Bone marrow (tissue), 2 donors: ENCODE measurements at places on chromosomes 16 and 17.

DNA sequence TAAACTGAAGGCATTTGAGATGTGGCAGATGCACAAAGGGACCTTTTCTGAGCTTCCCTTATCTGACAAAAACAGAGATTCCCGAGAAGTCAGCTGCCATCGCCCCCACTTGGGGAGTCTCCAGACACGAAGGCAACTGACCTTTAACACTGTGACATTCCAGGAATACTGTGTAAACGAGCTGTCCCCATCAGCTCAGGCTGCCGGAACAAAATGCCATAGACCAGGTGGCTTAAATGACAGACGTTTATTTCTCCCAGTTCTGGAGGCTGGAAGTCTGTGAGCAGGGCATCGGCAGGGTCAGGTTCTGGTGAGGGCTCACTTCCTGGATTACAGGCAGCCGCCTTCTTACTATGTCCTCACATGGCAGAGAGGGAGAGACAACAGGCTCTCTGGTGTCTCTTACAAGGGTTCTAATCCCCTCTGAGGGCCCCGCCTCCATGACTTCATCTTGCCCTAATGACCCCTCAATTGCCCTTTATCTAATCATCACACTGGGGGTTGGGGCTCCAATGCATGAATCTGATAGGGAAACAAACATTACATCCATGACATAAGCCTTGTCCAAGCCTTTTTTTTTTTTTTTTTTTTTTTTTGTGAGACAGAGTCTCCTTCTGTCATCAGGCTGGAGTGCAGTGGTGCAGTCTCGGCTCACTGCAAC is 178.5 kb upstream of the RPL38 start:
- no peak for DNase-seq

DNA sequence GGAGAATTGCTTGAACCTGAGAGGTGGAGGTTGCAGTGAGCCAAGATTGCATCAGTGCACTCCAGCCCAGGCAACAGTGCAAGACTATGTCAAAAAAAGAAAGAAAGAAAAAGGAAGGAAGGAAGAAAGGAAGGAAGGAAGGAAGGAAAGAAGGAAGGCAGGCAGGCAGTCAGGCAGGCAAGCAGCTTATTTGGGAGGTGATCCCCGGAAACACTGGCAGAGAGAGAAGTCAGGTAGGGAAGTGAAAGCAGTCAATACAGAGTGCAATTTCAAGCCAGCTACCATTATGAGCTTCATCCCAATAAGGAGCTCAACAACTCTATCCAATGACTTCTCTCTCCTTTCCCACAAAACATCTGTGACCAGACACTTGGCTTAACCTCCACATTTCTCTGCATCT is 83.0 kb upstream of the TBC1D3K start:
- DNase-seq: no peak

DNA sequence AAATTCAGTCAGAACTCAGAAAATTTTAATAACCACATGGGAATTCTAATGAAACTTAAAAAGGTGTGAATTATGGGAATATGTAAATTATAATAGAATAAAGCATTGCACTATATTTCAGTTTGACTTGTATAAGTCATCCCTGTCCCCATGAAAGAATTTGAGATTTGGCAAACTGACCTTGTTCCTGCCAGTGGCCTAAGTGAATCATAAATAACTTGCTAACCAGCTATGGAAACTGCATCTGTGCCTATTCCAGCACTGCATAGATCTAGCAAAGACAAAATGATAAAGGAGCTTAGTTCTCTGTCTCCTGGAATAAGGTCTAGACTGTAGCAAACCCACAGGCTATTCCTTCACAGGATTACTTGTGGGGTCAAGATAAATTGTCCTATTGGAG is 106.8 kb upstream of the NOG start:
- no peak for DNase-seq

DNA sequence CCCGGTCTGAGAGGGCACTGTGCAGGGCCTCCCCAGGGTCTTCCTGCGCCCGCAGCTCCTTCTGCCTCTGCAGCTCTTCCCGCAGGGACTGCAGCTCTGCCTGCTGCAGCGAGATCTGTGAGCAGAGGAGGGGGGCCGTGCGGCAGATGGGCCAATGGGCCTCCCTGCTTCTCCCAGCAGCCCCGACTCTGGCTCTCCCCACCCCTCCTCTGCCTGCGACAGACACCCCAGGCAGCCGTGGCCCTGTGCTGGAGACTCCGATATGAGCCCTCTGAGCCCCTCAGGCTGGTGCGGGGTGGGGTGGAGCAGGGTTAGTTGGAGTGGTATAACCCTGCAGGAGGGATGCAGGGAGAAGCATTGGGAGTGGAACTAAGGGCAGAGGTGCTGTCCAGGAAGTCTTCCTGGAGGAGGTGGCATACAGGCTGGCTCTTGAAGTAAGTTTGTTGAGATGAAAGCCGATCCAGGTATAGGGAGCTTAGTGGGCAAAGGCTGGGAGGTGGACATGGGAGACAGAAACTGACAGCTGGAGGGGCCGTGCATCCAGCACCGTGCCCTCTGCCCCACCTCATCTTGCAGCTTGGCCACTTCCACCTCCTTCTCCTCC is 5.0 kb downstream of the THOC6 start:
- DNase-seq: no peak

DNA sequence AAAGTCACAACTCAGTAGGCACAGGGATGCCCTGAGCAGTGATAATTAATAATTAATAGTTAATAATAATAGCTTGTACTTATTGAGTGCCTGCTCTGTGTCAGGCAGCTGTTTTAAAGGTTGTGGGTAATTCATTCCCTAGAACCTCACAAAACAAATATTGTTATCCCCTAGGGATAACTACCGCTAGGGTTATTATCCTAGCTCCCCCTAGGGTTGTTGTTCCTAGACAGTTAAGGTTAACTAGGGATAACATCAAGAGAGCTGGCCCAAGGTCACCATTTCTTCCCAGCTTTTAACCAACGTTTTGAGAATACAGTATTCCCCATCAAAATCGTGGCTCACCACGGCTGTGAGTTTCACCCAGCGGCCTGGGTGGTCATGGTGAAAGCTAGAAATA is 180.1 kb downstream of the PRKCB start:
- DNase-seq: no peak

DNA sequence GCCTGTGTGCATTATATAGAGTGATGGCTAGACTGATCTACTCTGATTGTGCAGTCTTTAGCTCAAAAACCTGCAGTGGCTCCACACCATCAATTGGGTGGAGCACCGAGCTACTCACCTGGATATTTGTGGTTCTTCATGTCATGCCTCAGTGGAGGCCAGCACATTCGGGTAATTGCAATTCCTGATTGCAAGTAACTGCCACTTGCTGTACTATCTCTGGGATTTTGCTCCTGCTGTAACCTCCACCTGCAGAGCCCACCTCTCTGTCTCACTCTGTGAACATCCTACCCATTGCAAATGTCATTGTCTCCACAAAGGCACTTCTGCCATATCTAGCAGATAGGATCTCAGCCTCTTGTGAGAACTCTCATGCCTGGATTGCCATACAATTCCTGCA is 1.7 kb upstream of the CCL1 start:
- no peak for DNase-seq

DNA sequence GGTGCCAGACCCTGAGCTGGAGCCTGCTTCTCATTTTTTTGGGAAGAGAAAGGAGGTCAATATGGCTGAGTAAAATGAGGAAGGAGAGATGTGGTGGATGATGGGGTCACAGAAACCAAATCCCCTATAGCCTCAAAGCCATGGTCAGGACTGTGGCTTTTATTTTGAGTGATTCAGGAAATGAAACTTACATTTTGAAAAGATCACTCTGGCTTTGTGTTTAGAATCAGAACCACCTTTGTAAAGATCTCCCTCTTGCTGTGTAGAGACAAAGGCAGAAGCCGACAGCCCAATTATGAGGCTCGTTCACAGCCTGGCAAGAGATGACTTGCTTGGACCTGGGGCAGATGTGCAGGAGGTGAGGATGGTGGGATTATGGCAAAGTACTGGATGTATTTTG is 121.6 kb upstream of the ANKFN1 start:
- DNase-seq: no peak

DNA sequence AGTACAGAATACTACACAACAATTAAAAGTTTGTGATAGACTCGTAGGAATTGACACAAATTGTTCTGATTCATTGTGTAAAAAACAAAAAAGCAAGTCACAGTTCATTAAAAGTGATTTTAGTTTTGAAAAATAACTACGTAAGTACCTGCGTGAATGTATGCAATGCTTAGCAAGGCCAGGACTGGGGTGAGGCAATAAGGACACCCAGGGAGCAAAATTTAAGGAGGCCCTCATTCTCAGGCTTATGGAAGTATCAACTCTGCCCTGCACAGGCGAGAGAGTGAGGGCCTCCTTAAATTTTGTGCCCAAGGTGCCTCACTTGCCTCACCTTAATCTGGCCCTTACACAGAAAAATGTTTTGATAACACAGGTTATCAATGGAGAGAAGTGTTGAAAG is 31.4 kb downstream of the NOG start:
- DNase-seq: no peak

DNA sequence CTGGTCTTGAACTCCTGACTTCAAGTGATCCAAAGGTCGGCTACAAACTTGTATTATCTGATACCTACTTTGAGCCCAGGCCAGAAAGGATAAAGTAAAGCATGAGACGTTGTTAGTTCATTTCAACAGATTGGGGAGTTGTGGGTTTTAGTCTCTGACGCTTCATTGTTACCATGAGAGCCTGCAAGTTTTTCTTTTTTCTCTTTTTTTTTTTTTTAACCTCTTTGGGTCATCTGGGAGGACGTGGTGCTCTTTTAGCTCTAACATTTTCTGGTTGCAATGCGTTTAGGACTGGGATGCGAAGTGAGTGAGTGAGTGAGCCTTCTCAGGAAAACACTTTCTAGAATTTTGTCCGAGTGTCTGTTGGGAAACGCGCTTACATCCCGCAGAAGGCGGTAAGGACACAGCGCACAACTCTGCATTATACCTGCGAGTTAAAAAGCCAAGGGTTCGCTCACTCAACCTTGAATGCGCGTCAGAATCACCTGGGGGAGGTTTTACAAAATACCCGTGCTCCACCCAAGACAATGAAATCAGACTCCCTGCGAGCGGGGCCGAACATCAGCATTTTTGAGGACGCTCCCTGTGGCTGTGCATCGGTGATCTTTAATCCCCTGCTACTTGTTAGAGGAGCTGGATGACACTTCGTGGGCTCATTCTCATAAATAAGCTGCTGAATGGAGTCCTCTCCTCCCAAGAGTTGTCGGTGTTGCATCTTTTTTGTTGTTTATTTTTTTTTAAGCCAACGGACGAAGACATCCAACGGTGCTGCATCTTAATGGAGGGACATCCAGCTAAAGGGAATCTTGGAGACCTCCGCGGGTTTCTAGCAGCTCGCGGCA is 629 bp upstream of the RNF135 start:
- no peak for DNase-seq

DNA sequence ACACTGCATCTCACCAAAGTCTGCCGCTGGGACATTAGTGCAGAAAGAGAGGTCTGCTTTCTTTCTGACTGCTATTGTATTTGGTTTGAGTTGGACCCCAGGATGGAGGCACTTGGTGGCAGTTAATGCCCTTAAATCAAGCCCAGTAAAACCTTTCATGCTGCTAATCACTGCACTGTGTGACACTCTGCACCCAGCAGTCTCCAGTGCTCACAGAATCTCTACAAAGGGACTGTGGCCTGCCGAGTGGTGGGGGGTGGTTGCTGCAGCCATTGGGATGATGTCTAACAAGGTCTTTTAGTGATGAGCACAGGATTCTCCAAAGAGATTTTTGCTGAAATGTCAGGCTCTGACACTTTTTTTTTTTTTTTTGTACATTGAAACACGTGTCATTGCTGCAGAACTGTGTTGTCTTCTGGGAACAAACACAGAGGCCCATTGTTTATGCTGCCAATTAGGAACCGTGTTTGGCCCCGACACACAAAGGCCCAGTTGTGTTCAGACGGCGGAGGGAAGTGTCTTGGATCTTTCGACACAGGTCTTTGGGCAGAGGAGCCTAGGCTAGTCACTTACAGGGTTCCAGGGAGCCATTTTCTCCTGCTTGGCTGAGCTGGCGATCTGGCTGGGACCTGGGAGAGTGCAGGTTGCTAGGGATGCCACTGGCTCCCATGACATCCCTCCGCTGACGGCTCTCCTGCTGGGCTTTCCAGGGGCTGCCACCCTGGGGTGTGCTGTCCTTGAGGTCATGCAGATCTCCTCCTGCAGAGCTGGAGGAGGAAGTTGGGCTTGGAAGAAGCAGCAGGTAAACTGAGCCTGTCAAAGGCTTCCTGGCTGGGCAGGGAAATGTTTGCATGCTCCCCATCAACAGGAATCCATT is 16.2 kb upstream of the TNRC6C start:
- DNase-seq: no peak

DNA sequence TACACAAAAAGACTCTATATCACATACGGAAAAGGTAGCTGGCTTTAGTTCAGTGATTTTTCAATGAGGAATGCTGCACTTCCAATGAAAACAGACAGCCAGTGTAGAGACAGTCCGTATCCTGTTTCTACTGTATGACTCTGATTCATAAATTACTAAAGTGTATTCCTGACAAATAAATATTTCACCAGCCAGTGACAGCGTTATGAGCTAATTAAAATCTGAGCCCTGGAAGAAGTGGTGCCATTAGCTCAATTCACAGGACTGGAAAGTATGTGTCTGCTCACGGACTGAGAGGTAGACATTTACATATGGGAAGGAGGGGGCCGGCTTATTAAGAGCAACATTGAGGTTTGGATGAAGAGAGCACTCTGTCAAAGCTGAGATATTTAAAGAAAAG is 207.9 kb upstream of the RBFOX1 start:
- no peak for DNase-seq

- no peak for DNase-seq
Observed at GRCh38 chr17:13575922-13576419, 25.8 kb downstream of the HS3ST3A1 start.

- no peak for DNase-seq
Observed at GRCh38 chr16:73549984-73550631, 502.2 kb upstream of the ZFHX3 start.

DNA sequence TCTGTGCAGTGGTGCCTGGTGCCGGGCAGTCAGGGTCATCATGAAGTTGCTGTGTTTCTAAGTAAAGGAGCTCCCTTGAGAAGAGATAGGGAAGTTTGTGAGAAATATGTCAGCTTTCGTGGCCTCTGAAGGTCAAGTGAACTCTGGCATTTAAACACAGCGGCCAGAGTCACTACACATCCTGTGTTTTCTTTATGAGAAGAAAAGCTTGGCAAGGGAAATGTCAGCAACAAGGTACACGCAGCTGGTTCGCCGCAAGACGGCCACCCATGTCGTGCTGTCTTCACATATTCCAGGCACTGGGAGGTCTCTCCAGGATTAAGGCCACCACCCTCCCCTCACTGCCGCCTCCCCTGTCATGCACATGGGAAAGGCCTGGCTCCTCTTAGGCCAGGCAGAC is 33.2 kb upstream of the PEMT start:
- DNase-seq: no peak

GRCh38 chr17:39981207-39981741 is 667 bp downstream of the PSMD3 start:
- DNase-seq: peak; percentile 49

GRCh38 chr17:82483204-82483660 is 24.7 kb downstream of the NARF start:
- DNase-seq: no peak

DNA sequence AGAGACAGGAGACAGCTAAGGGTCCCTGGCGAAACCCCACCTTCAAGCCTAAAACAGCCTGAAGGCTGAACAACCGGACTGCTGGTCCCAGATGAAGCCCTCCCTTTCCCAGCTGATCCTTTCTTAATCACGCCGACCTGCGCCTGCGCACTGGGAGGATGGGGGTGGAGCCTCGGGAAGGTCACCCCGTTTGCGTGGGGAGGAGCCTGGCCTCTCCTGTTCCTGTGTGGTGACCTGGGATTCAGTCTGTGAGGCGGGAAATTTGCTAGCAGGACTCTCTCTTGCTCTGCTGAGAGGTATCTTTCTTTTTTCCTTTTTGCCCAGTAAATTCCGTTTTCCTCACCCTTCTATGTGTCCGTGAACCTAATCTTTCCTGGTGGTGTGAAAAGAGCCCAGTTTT is 9.6 kb downstream of the FAM20A start:
- no peak for DNase-seq

GRCh38 chr17:5861854-5862253 is 208.3 kb upstream of the WSCD1 start:
- DNase-seq: no peak
